Fibroblast of pulmonary artery (primary cell): ENCODE measurements at places on chromosomes 1 and 21.

DNA sequence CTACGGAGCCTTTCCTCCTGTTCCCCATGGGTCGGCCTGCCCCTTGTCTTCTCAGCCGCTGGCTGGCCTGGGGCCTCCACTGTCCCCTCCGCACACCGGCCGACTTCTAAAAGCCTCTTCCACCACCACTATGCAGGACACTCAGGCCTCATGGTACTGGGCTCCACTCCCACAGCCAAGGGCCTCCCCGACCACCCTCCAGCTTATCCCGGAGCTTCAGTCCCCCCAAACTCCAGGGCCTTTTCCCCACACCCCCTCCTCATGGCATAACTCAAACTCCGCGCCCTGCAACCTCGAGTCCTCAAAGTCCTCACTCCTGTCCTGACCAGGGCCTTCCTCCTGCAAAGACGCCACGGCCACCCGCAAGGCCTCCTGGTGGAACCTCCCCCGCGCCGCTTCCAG is 2.0 kb downstream of the LRRC41 start:
- no peak for DNase-seq

DNA sequence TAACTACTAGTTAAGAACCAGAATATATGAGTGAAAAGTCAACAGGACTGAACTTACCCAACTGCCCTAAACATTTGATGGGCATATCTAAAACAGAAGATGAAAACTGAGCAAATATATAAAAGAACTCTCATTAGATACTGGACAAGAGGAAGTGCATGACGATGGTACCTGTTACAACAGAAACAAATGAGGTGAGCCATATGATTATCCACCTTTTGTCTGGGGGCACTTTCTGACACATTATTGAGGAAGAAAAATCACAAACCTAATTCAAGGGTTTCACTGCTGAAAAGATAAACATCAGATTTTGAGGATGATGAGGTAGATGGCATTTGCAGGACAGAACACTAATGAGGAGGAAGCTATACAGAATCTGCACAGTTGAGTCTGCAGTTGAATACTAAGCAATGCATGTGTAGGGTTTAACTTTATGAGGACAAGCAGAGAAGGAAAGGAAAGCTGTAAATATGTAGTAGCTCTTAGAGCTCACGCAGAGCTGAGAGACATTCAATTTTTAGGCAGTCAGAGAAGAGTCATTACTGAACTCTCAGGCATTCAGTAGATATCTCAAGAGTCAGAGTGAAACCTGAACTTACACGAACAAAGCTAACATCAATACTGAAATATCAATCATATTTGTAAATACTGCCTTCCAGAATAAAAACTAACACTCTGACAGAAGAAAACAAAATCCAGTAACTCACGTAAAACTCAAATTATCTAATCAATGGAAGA is 262.1 kb downstream of the AKT3 start:
- DNase-seq = no peak

DNA sequence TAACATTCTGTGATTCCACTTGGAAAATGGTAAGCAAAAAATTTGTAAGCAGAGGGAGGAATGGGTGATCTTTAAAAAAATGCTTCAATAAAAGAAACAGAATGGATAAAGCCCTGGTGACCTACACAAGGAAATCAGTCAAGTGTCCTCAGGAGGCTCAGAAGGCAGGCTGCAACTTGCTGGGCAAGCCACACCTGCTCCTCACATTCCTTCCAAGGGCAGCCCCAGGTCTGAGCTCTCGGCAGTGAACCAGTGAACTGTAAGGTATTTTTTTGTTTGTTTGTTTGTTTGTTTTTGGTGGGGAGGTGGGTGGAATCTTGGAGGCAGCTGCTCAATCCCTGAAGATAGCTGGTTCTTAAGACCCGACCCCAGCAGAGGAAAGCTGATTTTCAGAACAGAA is 4.4 kb downstream of the TACSTD2 start:
- DNase-seq = no peak

DNA sequence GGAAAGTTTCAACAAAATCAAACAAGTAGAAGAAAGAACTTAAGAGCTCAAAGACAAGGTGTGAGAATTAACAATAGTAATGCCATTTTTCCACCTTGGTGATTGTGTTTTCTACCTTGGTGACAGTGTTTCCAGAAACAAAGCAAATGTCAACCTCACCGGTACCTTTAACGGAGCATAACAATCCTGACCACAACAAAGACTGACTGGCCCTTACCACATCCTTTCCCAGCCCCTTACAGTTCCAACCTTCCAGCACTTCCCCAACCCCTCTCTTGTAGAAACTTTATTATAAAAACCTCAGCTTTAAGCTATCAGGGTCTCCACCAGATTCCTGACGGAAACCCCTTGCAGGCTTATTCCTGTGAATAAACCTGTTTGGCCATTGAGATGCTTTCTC is 16.7 kb downstream of the STYXL2 start:
- no peak for DNase-seq

DNA sequence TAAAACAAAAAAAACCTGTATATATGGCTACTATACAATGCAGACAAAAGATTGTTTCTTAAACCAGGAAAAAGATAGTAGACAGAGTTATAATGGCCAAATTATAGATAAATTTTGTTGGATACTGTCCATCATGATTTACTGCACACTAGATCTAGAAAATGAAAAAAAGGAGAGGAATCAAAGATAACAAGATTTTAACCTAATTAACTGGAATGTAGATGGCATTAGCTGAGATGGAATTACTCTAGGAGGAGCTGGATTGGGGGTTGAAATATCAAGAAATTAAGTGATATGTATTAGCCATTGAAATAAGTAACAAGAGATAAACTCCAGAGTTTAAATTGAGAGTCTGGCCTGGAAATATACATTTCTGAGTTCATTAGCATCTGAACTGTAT is 1489.1 kb downstream of the PLA2G4A start:
- DNase-seq = no peak

DNA sequence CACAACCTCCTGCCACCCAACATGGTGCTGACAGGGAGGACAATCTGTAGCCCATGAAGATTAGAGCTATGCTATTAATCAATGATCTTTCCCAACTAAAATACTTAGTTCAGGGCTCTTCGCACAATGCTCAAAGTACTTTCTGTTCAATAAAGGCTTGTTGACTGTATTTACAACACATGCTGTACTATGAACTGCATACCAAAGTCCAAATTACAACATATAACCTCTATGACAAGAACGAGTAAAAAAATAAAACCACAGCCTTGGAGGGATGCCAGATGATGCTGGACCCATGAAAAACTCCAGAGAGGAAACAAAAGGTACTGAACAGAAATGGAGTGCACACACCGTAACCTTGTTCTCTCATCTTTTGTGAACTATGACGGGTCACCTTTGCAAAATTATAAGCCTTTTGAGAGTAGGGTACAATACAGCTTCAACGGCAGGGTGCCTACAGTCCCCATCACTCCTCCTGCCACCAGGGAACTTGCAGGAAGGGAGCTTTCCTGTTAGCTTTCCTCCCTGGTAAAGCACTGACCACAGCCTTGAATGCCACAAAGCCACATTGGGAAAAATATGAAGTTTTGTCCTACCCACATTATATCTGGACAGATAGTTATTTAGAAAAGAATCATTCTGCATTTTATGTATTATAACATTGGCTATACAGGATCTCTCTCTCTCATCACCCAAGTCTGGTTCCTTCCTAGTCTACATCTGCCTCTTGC is 175.6 kb downstream of the NRIP1 start:
- peak; percentile 93 for DNase-seq

GRCh38 chr1:219716611-219717114 is 103.8 kb upstream of the ZC3H11B start:
- DNase-seq = no peak

DNA sequence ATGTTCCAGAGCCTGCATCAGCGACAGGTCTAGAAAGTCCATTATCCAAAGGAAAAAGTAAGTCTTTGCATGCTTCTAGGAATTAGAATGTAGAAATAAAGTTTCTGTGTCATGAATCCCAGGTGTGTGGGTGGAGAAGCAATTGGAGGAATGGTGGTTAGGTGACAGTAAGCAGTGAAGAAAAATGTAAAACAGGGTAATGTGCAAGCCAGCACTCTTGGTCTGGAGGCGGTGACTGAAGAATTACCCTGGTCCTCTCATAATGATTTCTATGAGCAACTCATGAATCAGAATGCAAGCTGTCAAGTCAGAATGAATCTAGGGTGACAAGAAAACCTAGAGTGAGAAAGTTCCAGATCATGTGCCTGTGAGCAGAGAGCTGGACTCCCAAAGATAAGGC is 33.6 kb downstream of the PLPPR4 start:
- DNase-seq = no peak

- no peak for DNase-seq
Measured at GRCh38 chr21:45502006-45502345, 40.3 kb downstream of the SLC19A1 start.

DNA sequence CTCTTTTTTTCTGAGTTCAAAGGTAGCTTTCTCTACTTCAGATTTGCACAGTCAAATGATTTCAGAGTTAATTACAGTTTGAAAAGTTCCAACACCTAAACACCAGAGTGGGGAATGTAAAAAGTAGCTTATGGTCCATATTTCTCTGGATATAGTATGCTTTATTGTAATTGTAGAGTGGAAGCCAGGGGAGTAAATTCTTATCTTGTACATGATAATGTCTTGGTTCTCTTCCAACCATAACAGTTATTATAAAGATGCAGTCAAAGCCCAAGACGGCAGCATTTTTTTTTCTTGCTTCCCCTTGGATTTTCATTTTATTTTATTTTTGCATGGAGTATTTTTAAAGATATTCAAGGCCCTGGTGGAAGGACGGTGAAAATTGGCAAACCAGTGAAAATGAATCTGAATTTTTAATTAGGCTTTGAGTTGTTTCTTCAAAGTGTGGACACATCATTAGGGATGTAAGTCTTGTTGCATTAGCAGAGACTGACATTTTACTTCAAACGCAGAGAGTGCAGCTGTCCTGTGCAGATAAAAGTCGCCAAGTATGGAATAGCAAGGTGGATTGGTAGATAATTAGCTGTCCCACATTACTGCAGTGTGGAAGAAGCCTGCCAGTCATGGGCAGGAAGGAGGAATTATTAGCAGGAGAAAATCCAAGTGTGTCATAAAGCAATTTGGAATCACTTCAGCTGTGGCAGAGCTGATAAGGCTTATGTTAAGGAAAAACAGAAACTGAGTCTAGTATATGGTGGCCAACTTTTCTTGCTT is 11.3 kb downstream of the CACHD1 start:
- no peak for DNase-seq

DNA sequence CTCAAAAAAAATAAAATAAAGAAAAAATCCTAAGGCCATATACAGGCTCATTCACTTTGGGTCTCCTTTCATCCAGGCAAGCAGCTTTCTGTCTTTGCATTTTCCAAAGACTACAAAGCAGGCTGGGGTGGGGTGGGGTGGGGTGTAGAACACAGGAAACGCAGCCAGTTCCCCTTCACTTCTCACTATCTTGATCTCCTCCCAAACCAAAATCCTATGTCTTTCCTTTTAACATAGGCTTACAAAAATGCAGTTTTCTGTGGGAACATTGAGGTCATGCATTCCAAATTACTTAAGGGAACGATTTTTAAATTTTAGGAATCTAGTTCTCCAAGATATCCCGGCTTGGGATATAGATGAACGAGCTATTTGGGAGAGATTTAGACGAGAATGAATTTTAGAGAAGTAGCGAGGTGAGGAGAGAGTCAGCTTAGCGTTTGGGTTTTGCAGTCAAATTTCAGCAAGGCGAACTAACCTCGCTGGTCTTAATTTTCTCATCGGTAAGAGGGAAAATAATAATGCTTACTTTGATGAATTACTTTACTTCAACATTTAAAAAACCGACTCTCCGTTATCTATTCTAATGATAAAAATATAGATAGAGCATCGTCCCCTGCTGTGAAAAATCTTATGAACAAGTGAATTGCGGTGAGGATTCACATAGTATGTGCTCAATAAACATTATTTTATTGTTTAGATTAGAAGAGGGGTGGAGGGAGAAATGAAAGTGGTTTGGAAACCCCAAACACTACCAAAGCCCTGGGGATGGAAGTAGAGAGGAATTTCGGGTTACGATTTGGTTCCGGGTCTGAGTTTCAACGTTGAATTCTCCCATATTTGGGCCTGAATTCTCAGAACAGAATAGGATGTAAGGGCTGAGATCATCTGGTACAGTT is 735 bp upstream of the STX12 start:
- peak; percentile 55 for DNase-seq

DNA sequence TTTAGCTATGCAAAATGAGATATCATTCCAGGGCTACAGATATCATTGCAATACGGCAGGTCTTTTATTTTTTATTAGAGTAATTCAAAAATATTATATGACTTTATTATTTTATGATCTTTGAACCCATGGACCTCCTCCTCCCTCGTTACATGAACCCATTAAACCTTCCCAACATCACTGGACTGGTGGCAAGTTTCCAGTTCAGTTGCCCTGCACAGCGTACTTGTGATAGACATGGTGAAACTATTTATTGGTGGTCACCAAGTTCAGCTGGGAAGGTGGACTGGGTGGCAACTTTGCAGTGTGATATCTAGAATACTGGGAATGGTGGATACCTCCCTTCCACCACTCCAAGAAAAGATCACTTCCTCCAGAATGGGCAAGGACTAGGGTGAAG is 52.5 kb downstream of the SLC30A10 start:
- no peak for DNase-seq
